ENCODE measurements at places on chromosomes 16 and 17. TPM values are rescaled to one million over a fixed set of nuclear protein-coding genes. Genes with fewer than 3 reads are reported as not detected.

ITGB4 gene
- total RNA-seq, result 117 TPM

CLEC19A gene
- total RNA-seq, result 0.08 TPM

TMEM238L gene
- total RNA-seq, result not detected

TLCD2 gene
- 1.6 TPM for total RNA-seq

ESRP2 gene
- 0.18 TPM for total RNA-seq

KAT7 gene
- total RNA-seq, result 28.1 TPM

SMARCE1 gene
- 105 TPM for total RNA-seq

ICAM2 gene
- 0.07 TPM for total RNA-seq

LLGL2 gene
- 34.5 TPM for total RNA-seq

CDRT4 gene
- 1.0 TPM for total RNA-seq

SOX15 gene
- 0.16 TPM for total RNA-seq

CCL3 gene
- total RNA-seq, result not detected

GP2 gene
- total RNA-seq, result not detected

AMZ2 gene
- 106 TPM for total RNA-seq

TAF15 gene
- 214 TPM for total RNA-seq

GRB7 gene
- total RNA-seq, result 6.6 TPM

SCN4A gene
- total RNA-seq, result 0.13 TPM

NPIPB13 gene
- 3.1 TPM for total RNA-seq

ZACN gene
- 0.17 TPM for total RNA-seq

CES1 gene
- total RNA-seq, result 34.8 TPM

ZNF287 gene
- 17.4 TPM for total RNA-seq

KIF2B gene
- not detected for total RNA-seq

TMEM100 gene
- total RNA-seq, result 0.10 TPM

HBA1 gene
- total RNA-seq, result 2.4 TPM

NPIPA7 gene
- total RNA-seq, result 9.7 TPM

ZP2 gene
- not detected for total RNA-seq

TBC1D3D gene
- 0.06 TPM for total RNA-seq

UTS2R gene
- total RNA-seq, result not detected

SERPINF2 gene
- total RNA-seq, result 5.2 TPM

CDK5RAP3 gene
- 99.9 TPM for total RNA-seq

MYBBP1A gene
- total RNA-seq, result 103 TPM

C17orf78 gene
- total RNA-seq, result not detected

XPO6 gene
- 93.5 TPM for total RNA-seq

TTYH2 gene
- 1.8 TPM for total RNA-seq

ADGRG1 gene
- total RNA-seq, result 148 TPM

GH1 gene
- total RNA-seq, result not detected

DHRS13 gene
- 7.1 TPM for total RNA-seq

APOH gene
- 4.0 TPM for total RNA-seq

MTMR4 gene
- 8.4 TPM for total RNA-seq

MPV17L gene
- 5.2 TPM for total RNA-seq

PIRT gene
- not detected for total RNA-seq

TMC8 gene
- 0.22 TPM for total RNA-seq

SLC5A2 gene
- 0.23 TPM for total RNA-seq

TMEM92 gene
- total RNA-seq, result 14.6 TPM
